Activated naive CD4-positive, alpha-beta T cell treated with anti-CD3 and anti-CD28 coated beads, Interleukin-2, amount 50 U/mL, for 72 hours (primary cell): ENCODE measurements at places on chromosomes 1 and 21. TPM values are rescaled to one million over a fixed set of nuclear protein-coding genes. Genes with fewer than 3 reads are reported as not detected.

DNA sequence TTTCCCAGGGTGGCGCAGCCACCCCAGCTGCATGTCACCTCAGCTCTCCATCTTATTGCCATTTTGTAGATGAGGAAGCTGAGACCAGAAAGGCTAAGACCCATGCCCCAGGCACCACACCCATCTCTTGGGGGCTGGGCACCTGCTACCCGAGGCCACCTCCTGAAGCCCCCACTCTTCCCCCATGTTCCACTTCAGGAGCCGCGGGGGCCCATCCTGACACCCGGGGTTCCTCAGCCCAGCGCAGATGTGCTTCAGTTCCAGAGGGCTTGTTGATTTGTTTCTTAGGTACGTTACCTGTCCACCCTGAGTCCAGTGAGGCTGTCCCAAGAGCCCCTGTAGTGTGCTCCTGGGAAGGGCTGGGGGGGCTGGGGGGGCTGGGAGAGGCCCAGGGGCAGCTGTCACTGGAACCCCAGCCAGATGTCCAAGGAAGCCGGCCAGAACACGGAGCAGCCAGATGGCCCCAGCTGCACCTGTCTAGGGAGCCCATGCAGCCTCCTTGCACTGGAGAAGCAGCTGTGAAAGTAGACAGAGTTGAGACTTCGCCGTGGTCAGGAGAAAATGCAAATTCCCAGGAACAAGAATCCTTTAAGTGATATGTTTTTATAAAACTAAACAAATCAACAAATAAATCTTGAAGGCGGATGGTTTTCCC is 17.1 kb upstream of the CCDC27 start:
- no peak for DNase-seq

DNA sequence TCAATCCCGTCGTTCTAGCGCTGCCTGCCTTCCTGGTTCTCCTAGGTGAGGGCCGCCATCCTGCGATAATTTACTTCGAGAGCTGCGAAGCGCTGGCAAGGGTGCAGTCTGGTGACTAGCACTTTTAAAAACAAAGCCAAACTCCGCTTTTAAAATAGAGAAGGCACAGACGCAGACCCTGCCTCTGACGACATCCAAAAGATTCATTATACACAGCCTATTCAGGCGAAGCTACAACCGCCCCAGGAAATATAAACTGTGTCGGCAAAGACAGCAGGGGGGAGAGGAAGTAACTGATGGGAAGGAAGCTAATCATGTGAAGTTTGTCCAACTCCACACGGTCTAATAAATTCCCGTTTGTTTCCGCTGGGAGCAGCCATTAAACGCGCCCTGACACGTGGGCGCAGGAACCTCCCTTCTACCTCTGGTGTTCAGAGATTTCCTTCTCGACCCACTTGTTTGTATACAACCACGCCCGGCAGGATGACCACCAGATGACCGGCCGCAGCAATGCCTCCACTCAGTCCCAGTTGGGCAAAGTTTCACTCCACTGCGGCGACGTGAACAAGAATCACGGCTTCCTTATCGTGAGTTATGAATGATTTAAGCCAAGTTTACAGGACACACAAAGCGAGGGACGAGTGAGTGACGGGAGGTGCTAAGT is 1.3 kb downstream of the GNG12 start:
- no peak for DNase-seq

- no peak for DNase-seq
These were observed 55.6 kb downstream of the COQ8A start for GRCh38 chr1:226995365-226996332.

- no peak for DNase-seq
These were observed 31.7 kb upstream of the GPR88 start for GRCh38 chr1:100506217-100506616.

GRCh38 chr1:185348985-185349384 is 31.9 kb upstream of the IVNS1ABP start:
- DNase-seq = no peak

DNA sequence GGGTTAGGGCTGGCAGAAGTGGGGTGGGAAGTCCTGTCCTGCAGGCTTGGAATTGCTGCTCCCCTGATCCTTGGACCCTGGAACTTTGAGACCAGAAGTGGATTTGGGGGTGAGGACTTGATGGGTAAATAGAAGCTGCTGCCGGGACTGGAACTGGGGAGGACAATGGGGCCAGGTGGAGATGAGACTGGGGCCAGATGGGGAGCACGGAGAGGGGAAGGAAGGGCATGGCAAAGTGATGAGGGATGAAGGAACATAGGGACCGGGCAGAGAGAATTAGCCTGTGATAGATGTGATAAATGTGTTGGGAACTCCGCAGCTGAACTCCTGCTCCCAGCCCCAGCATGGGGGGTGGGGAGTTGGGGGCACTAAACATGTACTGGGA is 637 bp downstream of the NHLH1 start:
- no peak for DNase-seq

GRCh38 chr1:89433421-89433820 is 69.6 kb downstream of the GBP6 start:
- no peak for DNase-seq

GRCh38 chr1:7684132-7684531 is 87.0 kb upstream of the VAMP3 start:
- no peak for DNase-seq

DNA sequence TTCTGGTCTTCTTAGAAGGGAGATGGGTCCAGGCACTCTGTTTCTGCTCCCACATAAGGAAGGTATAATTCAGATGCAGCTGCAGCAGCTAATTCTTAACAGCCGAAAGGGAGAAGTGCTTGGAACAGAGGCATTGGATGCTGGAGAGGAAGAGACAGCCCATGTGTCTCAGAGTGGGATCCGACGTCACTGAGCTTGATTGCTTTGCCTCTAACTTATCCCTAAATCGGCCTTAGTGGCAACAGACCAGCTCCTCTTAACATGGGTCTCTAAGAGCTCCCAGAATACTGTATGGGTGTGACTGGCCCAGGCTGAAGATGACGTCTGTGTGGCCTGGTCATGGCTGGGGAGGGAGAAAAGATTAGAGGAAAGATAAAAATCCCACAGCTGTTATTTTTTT is 40.7 kb upstream of the KCND3 start:
- no peak for DNase-seq

DNA sequence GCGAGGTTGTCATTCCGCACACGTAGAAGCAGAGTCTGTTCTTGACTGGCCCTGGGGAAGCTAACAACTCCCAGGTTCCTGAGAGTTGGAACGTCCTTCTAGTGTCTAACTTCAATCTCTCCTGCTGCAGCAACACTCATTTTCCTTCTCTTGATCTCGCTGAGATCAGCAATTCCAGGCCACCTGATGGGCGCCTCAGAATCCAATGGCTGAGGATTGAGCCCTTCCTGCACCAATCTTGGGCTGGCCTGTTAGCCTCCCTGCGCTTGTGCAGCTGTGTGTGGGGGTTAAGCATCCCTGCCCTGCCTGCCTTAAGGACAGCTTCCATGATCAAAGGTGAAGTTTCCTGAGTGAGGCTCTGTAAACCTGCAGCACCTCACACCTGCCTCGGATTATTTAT is 87.9 kb downstream of the SYT2 start:
- no peak for DNase-seq

GRCh38 chr21:37550618-37551330 is 184.2 kb downstream of the DYRK1A start:
- no peak for DNase-seq

DNA sequence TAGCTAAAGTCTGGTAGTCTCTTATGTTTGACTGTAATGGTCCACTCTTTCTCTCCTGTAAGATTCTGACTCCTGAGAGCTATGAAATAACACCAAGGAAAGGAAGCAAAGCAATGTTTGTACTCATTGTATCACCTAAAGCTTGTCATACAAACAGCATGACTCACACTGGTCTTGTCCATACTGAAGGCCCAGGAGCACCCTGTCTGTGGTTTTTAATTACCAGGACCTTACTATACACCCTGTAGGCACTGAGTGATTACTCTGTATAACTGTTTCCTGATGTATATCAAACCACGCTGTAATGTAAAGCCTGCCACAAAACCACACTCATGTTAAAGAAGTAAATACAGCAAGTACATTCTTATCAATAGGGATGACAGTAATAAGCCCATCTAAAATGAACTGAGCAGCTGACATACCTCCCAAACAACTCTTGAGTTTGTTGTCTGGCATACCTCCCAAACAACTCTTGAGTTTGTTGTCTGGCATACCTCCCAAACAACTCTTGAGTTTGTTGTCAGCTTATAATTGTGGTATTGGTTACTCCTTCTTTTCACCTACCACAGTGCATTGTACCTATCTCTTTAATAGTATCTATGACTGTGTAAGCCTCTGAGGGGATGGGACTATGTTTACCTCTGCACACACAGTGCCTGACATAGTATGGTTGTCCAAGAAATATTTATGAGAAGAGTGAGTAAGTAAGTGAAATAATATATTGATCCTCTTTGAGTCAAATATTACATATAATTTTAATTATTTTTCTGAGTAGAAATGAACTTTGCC is 11.6 kb upstream of the TNFSF18 start:
- no peak for DNase-seq

DNA sequence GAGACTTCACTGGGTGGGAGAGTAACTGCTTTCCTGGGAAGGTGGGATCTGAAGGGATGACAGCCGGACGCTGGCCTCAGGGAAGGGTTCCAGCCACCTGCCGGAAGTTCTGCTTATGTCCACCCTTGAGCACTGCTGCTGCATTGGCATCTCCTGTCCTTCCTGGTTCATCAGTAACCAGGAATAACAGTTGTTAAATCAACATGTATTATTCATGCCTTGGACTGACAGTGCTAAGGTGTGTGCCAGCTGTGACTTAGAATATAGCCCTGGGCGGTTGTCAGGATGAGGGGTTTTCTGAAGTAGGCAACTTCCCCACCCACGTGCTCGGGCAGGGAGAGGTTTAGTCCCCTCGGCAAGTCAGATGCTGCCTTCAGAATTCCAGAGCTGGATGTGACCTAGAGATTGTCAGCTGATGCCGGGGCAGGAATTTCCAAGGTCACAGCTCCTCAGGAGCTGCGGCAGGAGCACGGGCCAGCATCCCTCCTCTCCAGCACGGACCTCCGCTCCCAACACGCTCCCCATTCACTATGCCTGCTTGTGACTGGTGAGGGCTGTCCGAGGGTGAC is 17.9 kb downstream of the CLDN14 start:
- no peak for DNase-seq

DNA sequence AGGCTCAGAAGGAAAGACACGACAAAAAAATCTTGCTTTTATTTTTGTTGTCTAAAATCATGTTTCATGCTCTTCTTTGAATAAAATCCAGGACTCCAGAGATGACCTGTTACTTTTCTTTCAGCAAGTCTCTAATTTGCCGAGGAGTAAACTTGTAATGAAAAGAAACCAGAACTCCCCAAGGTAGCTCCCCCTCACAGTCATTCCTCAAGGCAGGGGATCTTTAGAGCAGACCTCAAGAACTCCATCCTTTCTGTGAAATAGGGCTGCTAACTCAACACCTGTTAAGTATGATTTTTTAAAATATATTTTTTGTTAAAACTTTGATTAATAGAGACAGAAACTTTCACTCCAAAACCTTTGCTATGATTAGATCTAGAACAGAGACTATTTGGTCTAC is 82.7 kb upstream of the ABCD3 start:
- DNase-seq = no peak

- no peak for DNase-seq
These were observed 2.0 kb downstream of the PI4KB start for GRCh38 chr1:151325231-151325630.

DNA sequence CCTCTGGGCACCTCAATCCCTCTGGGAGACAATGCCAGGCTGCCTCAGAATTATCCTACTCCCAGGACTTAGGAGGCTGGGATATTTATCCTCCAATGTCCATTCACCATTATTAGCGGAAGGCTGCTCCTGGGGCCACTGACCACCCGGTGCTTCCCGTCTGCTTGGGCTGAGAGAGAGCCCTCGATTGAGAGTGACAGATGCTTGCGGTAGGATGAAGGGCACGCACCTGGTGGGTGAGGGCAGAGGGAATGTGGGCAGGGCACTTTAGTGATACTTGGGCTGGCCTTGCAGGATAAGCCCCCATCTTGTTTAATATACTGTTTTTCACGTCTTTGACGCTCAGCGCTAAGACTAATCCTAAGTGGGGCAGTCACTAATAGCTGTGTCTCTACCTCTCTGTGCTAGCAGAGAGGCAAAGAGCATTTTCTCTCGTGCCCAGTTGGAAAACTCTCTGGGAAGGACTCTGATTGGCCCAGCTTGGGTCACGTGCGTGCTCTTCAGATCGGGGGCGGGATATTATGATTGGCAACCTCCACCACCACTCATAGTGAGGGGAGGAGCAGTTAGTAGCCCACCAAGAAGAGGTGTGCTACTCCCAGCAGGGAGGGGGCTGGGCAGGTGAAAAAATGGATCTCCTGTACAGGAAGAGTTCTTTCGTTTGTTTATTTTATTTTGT is 10.6 kb upstream of the PARS2 start:
- DNase-seq = no peak

DNA sequence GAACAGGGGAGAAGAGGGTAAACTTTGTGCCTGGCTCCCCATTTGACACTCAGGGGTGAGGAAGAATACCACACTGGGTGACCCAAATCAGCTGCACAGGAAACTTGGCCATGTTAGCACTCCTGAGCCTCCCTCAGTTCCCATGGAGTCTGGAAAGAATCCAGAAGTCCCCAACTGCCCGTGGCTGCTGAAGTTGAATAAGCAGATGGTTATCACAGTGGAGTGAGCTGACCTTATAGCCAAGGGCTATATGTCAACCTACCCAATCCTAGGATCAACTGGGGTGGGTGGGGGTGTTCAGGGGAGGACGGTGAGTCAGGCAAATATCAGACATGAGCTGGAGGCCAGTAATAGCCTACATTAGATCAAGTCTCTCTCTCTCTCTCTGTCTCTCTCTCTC is 20.4 kb downstream of the KCNH1 start:
- no peak for DNase-seq

DNA sequence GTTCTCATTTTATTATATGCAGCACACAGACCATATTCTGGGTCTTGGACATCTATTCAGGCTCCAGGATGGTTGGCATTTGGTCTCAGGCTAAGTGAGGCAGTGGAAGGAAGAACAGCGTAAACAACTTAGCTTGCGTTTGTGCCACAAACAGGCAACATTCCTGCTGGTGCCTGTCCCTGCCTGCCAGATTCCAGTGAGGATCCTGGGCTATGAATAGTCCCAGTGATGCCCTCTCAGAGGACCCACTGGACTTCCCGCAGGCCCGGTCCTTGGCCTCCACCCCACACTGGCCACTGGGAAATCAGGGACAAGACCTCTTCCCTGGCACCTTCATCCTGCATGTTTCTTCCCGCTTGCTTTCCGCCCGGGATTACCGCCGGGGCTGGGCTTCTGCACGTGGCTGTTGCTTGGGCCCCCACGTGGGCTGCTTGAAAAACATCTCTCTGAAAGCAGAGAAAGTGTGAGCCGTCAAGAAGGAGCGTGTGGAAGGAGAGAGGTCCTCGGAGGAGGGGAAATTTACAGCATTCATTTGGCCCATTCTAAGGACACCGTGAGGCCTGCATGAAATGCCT is 145.1 kb upstream of the WNT4 start:
- DNase-seq = no peak

GRCh38 chr21:42162831-42163510 is 56.0 kb upstream of the ABCG1 start:
- DNase-seq = no peak

DCST1 gene
- total RNA-seq = not detected

POGK gene
- total RNA-seq = 32.3 TPM

C1QC gene
- total RNA-seq = not detected

SAMD13 gene
- total RNA-seq = 0.29 TPM

LIPI gene
- not detected for total RNA-seq

CHRM3 gene
- 0.56 TPM for total RNA-seq

ZNF593OS gene
- not detected for total RNA-seq

C1orf115 gene
- 0.87 TPM for total RNA-seq

CAMSAP2 gene
- 3.6 TPM for total RNA-seq
